ENCODE measurements at places on chromosomes 5 and 9.

GRCh38 chr9:136245219-136246150 lies at the start of gene QSOX2:
Gene QSOX2 (minus strand): TSS chr9:136245812. CDS start chr9:136245803, 9 bp downstream.
- peak; percentile 86 for DNase-seq

GRCh38 chr5:178114325-178115135 lies 1.2 kb downstream of the N4BP3 start:
- DNase-seq = peak; percentile 39

DNA sequence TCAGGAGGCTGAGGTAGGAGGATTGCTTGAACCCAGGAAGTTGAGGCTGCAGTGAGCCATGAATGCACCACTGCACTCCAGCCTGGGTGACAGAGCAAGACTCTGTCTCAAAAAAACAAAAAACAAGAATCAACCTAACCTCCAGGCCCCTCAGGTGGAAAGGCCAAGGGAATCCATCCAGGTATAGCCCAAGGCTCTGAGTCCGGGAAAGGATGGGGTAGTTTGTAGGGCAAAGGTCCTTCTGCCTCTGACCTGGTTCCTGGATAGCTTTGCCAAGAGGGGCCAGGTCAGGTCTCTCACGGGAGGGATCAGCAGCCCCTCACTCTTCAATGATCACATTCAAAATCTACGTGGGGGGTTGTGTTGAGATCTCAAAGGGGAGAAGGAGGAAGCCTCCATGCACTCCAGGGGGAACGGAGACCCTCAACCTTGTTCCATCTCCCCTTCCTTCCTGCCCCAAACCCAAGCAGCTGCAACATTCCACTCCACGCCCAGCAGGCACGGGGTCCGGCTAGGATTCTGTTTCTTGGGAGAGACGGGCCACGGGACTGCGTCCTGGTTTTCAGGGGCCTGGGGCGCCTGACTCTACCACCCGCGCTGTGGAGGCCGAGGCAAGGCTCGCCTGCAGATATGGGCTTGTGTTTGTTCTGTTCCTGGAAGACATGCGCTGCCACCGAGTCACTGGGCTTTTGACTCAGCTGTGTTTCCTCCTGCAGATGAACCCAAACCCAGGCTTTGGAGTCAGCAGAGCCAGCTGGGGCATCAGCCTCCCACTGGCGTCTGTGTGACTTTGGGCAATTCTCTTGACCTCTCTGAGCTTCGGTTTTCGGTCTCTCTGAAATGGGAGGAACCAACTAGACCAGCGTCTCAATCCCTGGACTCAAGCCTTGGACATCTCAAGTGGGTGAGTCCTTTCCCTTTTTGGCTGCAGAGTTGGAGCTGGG lies 35.5 kb downstream of the PLPP7 start:
- DNase-seq = no peak

DNA sequence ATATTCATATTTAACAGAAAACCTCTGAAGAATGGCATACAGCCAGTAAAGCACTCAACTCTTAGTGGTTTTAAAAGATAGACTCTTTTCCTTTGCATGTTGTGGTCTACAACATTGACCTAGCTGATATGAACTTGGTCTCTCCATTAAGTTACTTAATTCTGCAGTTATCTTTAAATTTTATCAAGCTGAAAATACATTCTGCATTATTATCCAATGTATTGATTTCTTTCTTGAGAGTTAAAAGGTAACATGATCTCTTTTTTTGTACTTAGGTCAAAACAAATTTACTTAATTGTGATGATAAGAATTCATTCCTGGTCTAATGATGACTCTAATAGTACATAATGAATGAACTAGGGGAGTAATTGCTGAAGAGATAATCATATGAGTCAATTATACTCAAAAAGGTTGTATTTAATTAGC lies 132.9 kb downstream of the STARD4 start:
- DNase-seq = no peak

GRCh38 chr5:163106098-163106497 lies 331.3 kb upstream of the CCNG1 start:
- no peak for DNase-seq

DNA sequence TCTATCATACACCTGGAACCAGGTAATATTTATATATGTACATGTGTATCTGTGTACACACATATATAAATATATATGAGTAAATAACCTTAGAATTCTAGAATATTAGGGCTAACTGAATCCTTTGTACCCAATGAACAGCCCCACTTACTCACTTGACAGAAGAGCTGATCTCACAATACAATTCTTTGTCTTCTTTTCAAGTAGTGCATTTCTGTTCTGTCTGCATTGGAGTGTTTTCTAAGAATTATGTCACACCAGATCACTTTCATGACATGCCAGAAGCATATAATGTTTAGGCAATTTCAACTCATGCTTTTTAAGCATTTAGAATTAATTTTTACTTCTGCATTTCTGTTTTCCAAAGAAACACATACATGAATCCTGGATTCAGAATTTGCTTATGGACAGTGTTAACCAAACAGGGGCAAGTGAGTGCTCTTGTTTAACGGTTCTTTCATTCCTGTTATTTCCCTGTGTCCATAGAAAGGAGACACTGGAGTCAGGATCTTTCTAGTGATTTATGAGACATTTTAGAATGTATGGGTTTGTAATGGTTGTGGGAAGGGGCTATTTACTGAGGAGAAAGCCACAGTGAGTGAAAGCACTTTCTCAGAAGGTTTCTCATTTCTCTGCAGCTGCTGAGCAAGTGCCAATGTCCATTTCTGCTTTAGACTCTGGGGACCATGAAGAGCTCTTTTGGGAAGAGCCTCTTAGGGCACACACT lies 123.2 kb downstream of the RMI1 start:
- no peak for DNase-seq

DNA sequence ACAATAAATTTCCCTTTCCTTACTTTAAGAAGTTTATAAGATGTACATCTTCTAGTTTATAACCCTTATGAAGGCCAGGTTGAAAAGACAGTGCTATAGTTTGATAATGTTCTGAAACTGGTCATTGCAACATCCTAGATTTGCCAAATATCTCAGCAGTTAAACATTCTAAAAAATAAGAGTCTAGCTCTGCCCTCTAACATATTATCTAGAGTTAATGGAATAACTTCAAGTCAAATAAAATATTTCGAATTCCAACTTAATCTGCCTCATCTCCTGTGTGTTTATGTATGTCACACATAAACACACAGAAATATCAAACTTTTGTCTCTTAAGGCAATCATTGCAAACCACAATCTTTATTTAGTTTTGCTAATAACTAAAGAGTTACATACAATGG lies 796.6 kb downstream of the TLE1 start:
- DNase-seq = no peak

DNA sequence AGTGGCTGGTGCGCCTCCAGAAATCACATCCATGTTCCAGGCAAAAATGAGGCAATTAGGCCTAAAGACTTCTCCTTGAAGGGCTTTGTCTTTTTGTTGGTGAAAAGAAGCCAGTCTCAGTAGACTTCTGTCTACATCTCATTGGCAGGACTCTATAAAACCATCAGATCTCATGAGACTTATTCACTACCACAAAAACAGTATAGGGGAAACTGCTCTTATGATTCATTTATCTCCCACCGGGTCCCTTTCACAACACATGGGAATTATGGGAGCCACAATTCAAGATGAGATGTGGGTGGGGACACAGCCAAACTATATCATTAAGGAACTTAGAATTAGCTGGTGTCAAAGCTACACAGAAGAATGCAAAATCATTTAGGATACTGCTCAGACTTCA lies 77.7 kb upstream of the SNX2 start:
- no peak for DNase-seq

GRCh38 chr9:34991607-34992375 lies 2.2 kb downstream of the DNAJB5 start:
- DNase-seq = peak; percentile 30

- no peak for DNase-seq
Measured at GRCh38 chr5:21862986-21863385, 990.2 kb downstream of the CDH12 start.

- DNase-seq = no peak
Measured at GRCh38 chr5:112283943-112284929, 134.8 kb downstream of the EPB41L4A start.

GRCh38 chr9:130330202-130330862 lies 64.8 kb downstream of the HMCN2 start:
- DNase-seq = no peak

DNA sequence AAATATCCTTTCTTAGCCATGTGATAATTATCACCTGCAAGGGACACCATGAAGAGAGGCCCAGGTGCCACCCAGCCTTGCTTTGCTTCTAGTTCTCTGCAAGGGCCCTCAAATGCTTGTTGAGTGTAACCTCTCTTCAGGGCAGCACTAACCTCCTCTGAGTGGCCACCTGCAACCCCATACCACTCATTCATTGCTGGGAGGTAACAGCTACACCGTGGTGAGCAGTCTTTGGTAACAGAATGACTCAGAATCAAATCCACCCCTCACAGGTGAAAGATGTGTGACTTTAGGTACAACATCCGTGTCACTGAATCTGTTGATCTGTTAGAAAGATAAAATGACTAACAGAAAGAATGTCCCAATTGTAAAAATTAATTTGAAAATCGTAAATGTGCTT lies 365.1 kb upstream of the TRPC7 start:
- no peak for DNase-seq

DNA sequence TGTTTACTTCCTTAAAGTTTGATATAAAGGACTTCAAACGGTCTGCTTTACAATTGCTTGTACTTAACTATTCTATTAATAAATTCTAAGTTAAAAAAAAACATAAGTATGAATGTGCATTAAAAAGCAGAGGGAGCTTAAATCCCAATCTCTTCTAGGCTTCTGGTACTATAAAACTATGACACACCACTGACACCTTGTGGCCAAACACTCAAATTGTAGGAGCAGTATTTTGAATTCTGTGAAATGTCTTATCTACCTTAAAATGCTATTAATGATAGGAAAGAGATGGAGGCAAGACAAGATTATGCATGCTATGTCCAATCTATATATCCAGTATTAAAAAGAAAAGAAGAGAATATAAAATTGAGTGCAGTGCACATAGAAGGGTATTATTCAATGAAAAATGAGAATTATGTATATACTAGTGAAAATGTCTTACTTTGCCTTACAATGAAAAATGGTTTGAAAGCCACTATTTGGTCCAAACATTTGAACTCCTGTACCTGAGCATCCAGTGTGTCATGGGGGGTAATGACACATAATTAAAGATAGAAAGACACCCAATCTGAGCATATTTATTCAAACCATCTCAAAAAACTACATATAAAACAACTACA lies 87.6 kb downstream of the ERP44 start:
- DNase-seq = peak; percentile 10

- no peak for DNase-seq
Measured at GRCh38 chr9:26566141-26566540, 326.5 kb downstream of the CAAP1 start.

DNA sequence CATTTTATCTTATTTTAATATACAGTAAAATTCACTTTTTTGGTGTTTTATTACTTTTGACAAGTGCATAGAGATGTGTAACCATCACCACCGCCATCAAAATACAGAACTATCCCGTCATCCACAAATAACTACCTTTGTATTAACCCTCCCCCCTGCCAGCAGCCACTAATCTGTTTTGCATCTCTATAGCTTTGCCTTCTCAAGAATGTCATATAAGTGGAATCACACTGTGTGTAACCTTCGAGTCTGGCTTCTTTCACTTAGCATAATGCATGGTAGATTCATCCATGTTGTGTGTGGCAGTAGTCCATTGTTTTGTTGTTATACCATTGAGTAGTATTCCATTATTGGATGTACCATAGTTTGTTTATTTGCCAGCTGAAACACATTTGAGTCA lies 98.8 kb downstream of the BOD1 start:
- DNase-seq = no peak

DNA sequence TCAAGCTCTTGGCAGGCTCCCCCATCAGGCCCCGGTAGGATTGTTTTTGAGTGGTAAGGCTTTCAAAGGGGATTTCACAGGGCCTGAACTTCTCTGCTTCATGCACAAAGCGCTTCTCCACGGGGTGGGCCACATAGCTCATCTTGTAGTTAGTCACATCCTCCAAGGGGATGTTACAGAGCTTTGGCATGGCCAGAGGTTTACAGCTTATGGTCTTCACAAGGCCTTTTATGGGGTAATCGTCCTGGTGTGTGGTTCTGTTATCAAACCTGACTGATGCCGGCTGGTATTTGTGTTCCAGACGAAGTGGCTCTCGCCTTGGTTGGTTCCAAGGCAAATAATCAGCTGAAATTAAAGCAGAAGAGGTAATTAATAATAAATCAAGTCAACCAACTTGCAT lies 104.3 kb downstream of the SAXO1 start:
- no peak for DNase-seq

DNA sequence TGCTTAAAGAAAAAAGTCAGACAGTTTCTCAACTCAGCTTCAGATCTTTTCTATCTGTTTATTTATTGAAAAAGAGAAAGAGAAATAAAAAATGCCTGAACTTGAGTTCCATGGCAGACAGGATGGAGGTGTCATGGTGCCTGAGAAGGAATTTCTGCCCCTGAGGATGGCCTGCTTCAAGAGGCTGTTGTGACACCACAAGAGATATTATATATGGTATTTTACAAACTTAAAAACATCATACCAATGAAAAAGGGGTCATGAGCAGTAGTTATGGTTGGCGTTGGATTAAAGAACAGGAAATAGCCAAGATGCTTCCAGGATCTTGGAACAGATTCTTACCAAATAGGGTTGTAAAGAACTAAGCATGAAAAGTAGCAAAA lies 344.6 kb downstream of the GLIS3 start:
- DNase-seq = no peak

DNA sequence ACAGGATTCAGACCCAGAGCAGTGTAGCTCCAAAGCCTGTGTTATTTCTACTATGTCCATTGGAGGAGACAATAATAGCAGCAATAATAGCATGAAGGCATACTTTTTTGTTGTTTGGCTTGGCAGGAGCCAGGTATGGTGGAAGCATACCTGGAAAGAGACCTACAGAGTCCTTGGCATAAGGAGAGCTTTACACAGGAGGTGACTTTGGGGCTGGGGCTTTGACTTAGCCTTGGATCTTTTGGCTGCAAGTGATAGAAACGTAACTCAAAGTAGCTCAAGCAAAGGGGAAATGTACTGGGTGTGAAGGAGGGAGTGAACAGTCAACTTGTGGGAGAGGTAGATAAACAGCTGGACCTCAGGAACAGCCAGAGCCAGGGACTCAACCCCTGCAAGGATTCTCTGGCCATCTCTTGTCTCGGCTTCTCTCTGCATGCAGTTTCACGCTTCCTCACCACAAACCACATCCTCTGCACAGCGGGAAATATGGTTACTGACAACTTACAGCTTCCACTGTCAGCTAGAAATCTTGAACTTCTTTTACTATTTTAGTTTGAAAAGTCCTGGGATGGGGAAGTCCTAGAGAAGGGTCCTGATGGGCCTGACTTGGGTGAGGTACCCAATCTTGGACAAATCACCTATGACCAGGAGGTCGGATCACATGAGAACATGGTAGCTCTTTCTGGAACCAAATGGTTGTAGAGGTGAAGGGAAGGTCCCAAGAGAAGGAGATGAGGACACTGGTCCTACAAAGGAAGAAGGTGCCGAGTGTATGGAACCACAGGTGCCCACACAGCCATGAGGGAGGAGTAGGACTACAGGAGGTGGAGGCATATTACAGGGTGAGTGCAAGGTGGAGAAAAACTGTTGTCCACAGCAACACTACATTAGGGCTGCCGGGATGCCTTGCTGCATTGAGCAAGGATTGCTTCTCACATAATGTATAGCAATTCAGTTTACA lies 47.0 kb upstream of the TGFBR1 start:
- DNase-seq = peak; percentile 68

- no peak for DNase-seq
Measured at GRCh38 chr9:35738924-35739323, 6.5 kb downstream of the CREB3 start.

- no peak for DNase-seq
Measured at GRCh38 chr9:76571288-76571687, 112.3 kb downstream of the GCNT1 start.

Measured in stimulated activated CD4-positive, alpha-beta T cell treated with anti-CD3 and anti-CD28 coated beads, Interleukin-2, amount 100 ng/mL, for 24 hours (primary cell).